ENCODE measurements at places on chromosomes 7 and 10. TPM values are rescaled to one million over a fixed set of nuclear protein-coding genes. Genes with fewer than 3 reads are reported as not detected.

DNA sequence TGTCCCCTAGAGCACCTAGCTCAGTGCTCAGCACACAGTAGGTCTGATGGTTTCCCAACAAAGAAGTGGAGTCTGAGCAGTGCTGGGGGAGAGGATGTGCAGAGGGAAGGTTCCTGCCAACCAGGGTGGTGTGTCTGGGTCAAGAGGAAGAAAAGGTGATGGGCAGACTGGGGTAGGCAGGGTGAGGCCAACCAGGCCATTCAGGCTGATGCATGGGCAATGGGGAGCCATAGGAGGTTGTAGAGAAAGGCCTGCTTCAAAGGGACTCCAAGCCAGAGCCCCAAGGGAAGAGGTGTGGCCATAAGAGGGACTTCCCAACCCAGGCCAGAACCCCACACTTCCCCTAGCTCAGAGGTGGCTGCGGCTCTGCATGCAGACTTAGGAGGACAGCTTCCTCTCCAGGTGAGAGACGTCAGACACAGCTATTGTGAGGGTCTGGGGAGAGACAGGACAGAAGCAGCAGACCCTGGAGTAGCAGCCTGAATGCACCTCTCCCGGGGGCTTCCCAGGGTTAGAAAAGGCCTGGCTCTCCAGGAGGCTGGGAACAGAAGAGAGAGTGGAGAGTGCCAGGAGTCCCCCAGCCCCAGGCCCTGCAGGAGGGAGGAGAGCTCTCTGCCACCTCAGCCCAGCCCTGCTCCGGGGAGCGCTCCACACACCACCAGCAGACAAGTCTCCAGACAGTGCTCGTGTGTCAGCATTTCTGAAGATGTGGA is 87.4 kb upstream of the ZMIZ1 start:
- no peak for DNase-seq

DNA sequence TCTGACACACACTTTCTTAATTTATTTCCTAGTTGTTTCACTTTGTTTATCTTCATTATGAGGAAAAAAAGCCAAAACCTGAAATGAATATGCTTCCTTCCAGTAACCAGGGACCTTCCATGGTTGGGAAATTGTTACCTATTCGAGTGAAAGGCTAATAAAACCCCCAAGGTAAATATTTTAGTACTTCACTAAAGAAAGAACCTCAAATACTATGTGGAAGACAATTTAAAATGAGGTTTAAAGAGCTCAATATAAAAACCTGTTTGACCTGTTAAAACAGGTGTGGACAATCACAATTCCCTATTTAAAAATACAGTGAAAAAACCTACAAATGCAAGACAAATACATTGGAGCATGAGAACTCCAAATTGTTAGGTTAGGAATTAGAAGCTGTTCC is 192.6 kb downstream of the CFTR start:
- DNase-seq, result no peak

DNA sequence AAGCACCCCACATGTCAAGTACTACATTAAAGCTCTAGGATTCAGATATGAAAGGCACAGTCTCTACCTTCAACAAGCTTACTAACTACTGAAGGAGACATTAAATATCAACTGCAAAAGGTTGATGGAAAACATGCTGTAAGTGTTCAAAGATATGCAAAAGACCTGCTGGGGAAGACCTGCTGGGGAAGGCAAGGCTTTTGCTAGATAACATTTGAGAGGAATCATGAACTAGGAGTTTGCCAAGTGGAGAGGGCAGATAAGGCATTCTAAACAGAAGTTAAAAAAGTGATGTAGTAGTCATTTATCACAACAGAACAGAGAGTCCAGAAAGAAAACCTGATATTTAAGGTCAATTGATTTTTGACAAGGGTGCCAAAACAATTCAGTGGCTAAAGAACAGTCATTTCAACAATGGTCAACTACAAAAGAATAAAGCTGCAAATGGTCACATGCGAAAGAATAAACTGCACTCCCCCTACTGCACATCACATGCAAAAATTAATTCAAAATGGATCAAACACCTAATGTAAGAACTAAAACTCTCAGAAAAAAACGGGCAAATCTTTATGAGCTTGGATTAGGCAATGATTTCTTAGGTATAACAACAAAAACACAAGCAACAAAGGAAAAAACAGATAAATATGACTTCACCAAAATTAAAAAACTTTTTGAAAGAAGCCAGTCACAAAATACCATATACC is 23.0 kb upstream of the MSS51 start:
- no peak for DNase-seq

DNA sequence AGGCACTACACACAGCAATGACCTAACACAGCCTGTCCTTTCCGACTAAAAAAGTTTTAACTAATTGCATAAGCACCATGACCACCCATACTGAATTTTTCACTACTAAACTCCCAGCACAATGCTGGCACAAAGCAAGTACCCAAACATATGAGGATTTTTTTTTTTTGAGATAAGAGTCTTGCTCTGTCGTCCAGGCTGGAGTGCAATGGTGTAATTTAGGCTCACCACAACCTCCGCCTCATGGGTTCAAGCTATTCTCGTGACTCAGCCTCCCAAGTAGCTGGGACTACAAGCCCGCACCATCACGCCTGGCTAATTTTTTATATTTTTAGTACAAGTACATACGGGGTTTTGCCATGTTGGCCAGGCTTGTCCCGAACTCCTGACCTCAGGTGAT is 5.1 kb downstream of the UBE2H start:
- no peak for DNase-seq

DNA sequence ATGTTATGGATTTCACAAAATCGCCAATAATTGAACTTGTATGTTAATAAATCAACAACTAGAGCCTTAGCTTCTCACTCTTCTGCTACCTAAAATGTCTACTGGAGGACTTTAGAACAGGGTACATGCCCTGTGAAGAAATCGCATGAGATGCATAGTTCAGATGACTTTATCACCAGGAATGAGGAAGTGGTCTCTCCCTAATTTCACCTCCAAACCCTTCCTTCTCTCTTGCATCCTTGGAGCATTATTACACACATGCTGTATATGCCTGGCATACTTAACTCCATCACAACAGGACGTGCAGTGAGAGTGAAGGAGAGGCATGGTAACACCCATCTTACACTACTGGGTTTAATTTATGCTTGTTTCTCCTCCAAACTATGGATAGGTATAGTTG is 27.8 kb downstream of the RHEB start:
- DNase-seq, result no peak

- DNase-seq, result peak; percentile 50
Measured at GRCh38 chr10:79181698-79182521, 113.1 kb downstream of the ZMIZ1 start.

- DNase-seq, result no peak
Measured at GRCh38 chr10:86599729-86600128, 54.6 kb upstream of the OPN4 start.

DNA sequence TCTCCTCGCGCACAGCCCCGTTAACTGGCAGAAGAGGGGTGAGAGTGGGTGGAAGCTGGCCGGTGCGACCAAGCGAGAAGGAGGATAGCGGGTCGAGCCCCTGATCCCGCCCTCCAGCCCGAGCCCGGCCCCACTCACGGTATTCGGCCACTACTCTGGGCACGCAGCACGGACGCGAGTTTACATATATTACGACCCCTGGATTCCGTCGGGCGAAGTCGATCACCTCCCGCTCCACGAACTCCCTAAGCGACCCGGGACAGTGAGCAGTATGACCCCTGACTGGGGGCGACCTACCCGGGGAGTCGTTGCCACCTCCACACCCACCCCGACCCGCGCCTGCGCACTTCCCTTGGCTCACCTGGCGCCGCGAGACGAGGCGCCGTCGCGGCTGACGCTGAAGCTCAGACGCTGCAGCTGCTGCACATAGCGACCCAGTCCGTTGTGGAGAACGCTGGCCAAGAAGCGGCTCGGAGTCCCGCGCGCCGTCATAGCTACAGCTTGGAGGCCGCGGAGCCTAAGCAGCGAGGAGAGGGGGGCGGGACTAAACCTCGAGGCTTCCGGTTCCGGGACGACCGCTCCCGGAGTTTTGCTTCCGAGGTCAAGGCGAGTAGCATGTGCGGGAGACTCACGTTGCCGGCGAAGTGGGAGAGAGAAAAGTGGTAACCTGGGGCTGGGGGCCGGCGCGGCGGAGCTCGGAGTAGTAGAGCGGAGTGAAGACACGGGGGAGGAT is at the start of the genes MRPL43 and TWNK:
MRPL43 (minus strand) TSS at position 546 of the 733 bp plus-strand sequence; CDS start at position 492, 54 bp downstream.
TWNK (plus strand) TSS at position 592 of the 733 bp plus-strand sequence. CDS start 668 bp downstream, outside the sequence.
- peak; percentile 89 for DNase-seq

DNA sequence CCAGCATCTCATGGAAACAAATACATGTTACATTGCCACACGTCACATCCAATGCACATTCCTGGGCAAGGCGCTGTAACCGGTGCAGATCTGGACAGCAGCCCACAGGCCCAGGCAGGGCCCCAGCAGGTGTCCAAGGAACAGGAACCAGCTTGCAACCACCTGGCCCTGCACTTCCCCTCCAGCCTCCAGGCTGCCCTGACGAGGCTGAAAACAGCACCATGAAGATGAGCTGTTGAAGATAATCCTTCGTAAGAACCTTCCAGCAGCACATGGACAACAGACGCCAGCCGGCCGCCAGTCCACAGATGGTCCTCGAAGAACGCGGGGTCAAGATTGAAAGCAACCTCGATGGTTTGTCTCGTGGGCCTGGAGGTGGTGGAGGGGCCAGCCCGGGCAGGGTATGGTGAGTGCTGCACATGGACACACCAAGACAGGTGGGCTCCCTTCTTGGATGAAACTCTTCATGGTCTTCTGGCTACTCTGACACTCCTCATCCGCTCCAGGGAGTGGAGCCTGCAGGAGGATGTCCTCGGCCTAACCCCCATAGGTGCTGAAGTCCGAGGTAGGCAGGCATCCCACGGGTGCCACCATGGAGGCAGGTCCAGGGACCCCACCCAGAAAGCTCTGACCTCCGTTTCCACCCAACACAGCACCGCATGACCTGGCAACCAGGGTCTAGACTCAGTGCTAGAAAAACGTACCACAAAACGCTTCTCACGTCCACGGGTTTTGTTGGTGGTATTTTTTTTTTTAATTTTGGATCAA is 22.9 kb downstream of the PDGFA start:
- peak; percentile 26 for DNase-seq

ANXA11 gene
- total RNA-seq, result 405 TPM

PON3 gene
- 0.77 TPM for total RNA-seq
